Activated CD4-positive, alpha-beta T cell treated with anti-CD3 and anti-CD28 coated beads, Interleukin-2, amount 50 U/mL, for 4 hours (primary cell): ENCODE measurements at places on chromosomes 6 and 20.
A peak's percentile ranks its signal among the peaks of the same experiment; 100 is the strongest.

DNA sequence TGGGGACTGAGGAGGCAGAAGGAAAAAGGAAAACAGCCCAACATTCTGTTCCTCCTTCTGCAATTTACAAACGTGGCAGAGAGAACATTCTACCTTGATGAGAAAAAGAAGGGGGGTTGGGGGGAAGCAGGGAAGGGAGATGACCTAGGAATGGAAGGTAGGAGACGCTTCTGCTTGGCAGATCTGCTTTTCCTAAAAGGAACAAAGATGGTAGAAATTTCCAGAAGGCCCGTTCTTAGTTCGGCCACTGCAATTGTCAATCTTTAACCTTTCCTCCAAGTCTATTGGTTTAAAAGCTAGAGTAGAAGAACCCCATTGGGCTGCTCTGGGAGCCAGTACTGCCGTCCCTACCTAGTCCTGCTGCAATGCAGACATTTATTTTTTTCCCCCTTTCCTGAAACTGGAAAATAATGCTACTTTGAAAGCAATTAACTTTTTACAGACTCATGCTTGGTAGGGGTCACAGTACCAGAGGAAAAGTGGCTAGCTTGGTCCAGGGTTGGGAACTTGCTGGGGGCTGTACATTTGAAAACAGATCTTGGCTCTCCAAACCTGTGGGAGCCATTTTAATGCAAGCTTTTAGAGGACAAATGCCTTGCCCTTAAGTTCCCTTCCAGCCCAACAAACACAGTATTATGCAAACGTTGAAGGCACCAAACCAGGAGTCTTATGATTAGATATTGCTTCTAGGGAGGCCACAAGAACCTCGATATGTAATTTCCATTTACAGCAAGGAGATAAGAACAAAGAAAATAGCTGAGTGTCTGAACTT, 2.6 kb downstream of the ZMYND8 start:
- no peak for DNase-seq

GRCh38 chr6:64945450-64945849, 761.6 kb downstream of the EYS start:
- no peak for DNase-seq

GRCh38 chr6:131733376-131734016, 22.7 kb upstream of the CTAGE9 start:
- DNase-seq: no peak

DNA sequence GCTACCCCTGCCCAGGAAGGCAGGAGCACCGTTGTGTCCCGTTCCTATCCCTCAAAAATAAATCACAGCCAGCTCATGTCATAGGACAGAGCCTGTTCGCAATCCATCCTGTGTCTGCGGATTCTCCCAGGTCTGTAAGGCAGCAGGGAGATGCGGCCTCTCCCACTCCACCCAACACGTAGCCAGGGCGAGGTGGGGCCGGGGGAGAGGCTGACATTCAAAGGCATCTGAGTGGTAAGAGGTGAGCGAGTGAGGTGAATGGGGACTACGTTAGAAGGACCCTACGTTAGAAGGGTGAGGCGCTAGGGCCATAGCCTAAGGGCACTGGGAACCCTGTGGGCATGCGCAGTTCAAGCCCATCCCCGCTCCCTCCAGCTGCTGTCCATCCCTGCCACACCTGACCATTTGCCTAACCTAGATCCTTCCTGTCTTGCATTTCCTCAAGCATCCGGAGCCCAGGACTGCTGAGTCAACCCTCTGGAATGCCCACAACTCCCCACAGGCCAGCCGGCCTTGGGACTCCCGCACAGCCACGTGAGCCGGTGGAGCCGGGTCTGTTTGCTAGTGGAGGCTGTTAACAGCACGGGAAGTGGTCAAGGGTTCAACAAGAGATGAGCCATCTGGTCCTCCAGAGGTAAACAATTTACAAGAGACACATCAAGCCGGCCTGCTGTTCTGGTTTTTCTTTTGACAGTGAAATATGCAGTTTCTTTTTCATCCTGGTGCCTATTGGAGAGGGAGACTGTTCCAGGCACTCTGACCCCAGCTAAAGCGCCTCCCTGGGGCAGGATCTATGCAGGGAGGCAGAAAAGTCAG, 45.9 kb downstream of the RIPOR3 start:
- no peak for DNase-seq

DNA sequence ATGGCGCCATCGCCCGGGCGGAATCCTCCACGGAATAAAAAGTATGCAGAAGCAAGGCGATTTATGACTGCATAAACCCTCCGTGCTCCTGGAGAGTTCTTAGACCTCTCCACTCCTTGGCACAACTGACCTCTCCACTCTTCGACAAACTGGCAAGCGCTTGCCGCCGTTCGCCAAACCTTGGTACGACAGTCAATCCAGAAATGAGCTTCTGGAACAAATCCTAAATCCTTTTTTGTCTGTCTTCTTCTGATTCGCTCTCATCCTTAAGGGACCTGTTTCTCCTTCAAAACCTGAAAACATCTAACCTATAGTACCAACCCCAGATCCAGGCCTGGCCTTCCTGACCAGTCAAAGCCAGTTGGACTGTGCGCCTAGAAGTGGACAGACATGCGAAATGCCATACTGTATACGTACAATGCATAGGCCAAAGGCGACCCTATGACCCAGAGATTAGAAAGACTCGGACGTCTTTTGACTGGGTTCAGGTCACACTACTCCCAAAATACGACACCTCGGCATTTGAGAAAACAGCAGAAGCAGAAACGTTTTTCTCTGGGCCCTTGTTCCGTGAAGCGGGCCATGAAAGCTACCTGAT, 59.4 kb downstream of the TRIM27 start:
- DNase-seq: no peak

- no peak for DNase-seq
Measured at GRCh38 chr6:146582857-146583256, 15.9 kb upstream of the ADGB start.

DNA sequence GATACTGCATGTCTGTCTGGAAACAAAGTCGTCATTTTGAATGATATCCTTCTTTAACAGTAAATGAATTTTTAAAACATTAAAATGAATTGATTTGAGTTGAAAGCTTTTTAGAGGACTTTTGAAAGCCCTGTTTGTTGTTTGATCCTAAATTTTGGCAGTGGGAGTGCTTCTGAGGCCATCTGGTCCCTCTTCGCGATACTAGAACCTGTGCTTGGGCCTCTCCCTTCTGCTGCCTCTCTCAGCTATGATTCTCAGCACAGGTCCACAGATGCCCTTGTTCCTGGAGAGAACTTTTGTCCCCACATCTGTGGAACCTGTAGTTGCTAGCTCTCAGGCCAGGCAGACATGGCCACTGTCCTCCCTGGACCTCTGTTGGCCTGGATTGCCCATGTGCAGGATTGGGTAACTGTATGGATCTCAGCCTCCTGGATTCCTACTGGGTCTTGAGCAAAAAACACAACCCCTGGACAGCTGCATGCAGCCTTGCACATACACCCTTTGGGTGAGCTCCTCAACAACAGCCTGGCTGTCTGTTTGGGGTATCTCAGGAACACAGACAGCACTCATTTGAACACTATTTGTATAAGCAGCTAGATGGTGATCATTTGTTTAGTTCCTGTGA, 21.9 kb downstream of the UST start:
- DNase-seq: no peak

DNA sequence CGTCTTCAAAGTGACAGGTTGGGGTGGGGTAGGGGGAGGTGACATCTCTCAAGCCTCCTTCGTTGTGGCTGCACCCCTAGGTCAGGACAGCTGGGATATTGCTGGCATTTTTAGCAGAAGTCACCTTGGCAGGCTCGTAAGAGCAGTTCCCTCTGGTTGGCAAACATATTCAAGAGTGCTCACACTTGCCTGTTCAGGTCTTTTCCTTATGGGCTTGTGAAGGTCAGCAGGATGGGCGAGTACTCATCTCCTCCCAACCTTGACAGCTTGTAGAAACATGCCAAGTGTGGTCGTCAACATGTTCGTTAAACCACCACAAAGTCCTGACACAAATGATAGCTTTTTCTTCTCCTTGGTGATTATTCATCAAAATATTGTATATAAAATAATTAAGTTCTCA, 113.6 kb downstream of the HDGFL1 start:
- DNase-seq: no peak

DNA sequence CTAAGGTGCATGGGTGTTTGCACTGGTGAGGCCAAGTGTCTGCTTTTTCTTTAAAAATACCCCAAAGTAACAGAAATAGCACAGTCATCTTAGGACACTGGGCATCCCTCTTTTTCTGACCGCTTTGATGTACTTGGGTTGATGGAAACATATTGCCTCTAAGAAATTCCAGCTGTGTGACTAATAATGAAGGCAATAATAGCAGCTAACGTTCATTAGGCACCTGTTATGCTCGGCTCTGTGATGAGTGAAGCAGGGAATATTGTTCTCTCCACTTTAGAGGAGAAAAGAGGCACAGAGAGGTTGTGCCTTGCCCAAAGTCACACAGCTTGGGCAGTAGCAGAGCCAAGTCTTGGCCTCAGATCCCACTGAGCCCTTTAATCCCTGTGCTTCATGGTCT, 100.7 kb downstream of the F13A1 start:
- DNase-seq: no peak

DNA sequence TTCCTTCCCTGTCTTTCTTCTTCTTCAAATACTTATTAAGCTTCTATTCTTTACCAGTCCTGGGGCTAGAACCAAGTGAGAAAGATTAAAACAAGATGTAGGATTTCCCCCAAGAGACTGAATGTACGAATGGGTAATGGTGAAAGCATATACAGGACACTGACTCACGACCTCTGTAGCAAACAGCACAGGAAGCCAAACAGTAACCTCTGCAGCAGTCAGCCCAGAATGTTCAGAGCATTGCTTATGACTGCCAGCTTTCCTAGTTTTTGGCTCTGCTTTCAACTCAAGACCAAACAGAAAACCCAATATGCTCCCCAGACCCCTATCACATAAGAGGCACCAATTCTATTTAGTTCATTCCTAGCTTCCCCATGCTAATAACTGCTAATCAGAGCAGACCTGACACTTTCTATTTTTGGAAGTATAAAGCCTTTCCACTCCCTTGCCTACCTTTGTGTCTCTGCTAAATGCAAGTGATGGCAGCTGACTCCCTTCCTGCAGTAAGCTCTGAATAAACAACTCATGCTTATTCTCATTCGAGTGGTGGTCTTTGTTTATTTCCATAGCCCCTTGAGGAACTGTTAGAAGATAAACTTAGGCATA, 690.6 kb downstream of the EPM2A start:
- no peak for DNase-seq

GRCh38 chr6:152338335-152339125, 298.6 kb downstream of the SYNE1 start:
- peak; percentile 58 for DNase-seq

GRCh38 chr20:51456511-51457509, 85.7 kb downstream of the NFATC2 start:
- DNase-seq: no peak

DNA sequence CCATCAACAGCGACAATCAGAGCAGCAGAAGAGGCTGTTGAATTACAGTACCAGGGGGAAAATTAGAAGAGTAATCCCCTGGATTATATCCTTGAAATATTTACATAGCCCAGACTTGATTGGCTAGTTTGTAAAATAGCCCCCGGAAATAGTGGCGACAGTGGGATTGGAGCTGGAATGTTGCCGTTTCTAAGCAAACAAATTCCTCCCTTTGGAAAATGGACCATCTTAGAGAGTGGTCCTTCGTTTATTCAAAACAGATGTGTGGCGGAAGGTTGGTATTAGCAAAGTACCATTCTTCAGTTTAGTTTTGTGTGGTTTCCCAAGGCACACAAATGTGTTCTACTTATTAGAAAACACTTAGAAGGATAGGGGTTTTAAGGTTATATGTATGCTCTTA, 4.5 kb upstream of the EPB41L2 start:
- no peak for DNase-seq

- no peak for DNase-seq
Measured at GRCh38 chr6:97626671-97627441, 343.8 kb upstream of the MMS22L start.

GRCh38 chr6:34583461-34583860, 27.3 kb upstream of the SPDEF start:
- peak; percentile 4 for DNase-seq

DNA sequence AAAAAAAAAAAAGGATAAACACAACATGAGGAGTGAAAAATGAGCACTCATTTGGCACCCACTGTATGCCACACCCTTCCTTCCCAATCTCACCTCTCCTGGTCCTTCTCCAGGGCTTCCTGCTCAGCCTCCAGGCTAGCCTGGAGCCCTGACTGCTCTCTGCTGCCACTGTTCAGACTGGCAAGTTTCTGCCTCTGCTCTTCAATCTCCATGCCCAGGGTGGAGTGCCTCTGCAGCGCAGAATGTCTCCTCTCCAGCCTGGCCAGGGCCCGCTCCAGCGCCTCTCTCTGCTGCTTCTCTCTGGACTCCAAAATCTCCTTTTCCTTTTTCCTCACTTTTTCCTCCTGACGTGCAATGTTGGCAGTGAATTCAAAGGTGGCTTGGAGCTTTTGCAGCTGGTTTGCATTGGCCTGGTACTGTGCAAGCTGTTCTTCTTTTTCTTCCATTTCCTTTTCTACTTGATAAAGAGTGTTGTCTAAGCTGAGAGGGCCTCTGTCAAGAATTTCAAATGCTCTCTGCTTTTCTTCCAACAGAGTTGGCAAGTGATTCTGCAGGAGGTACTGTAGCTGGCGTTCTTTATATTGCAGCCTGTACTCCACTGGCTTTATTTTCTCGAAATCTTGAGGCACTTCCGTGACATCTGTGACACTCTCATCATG, 194.4 kb downstream of the KIF16B start:
- DNase-seq: no peak

- no peak for DNase-seq
Measured at GRCh38 chr6:163789199-163789810, 374.8 kb downstream of the QKI start.

DNA sequence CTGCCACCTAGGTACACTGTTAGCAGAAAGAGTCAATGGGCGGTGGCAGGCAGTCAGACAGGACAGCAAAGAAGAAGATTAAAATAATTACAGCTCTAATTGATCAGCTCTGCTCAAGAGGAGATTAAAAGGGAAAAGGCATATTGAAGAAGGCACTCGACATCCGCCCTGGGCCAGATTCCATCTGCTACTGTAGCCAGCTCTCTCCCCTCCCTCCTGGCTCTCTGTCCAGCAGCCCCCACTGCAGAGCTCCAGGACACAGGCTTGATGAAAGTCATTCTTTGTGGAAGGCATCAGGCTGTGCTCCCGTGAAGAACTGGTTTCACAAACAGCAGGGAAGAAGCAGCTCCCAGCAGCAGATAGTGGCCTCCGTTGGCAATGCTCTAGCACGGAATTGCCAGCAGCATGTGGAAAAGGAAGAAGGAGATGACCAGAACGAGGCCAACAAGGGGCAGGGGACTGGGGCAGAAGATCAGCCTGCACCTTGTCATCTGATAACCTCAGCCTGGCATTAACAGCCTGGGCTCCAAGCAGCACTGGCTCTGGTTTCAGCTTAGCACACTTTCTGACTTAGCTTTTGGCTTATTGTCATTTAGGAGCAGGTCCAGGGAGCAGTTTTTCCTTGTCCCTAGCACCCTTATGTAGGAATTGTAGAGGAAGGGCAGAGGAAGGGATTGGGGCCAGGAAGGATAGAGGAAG, 465.9 kb downstream of the KIF16B start:
- DNase-seq: no peak

GRCh38 chr6:167736486-167737204, 90.1 kb upstream of the AFDN start:
- DNase-seq: no peak

- no peak for DNase-seq
Measured at GRCh38 chr6:157528931-157529653, 148.1 kb downstream of the ZDHHC14 start.

- DNase-seq: no peak
Measured at GRCh38 chr6:134520181-134521115, 202.5 kb upstream of the SGK1 start.

GRCh38 chr20:23002276-23002675, 32.8 kb upstream of the SSTR4 start:
- no peak for DNase-seq

- DNase-seq: no peak
Measured at GRCh38 chr6:170143401-170144150, 147.3 kb downstream of the DLL1 start.
